NCI-H1694 (cell line): ENCODE measurements at places on chromosomes 1 and 21.

DNA sequence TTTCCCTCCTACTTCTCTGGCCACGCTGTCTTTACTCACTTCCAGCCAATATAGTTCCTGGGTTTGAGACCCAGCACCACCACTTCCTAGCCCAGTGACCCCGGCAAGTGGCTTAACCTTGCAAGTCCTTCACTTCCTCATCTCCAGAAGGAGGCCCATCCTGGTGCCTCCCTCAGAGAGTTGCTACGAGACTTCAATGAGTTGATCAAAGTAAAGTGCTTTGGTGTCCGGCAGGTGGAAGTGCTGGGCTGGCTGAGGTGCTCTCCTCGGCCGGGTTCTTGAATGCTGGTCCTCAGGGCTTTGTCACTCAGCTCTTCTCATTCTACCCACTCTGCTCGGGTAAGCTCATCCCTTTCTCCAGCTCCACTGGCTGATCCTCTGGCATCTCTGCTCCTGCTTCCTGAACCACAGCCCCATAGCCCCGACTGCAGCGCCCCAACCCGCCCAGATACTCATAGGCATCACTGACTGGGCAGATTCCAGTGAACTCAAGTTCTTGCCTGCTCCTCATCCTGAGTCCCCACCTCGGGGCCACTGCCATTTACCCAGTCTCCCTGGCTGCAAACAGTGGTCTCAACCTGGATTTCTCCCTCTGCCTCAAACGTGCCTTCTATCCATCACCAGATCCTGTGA is 75.8 kb upstream of the WNT4 start:
- no peak for DNase-seq

- no peak for DNase-seq
These were observed 193.2 kb downstream of the FMN2 start for GRCh38 chr1:240284656-240285414.

GRCh38 chr1:56036479-56036878 is 542.9 kb downstream of the PLPP3 start:
- DNase-seq, result no peak

DNA sequence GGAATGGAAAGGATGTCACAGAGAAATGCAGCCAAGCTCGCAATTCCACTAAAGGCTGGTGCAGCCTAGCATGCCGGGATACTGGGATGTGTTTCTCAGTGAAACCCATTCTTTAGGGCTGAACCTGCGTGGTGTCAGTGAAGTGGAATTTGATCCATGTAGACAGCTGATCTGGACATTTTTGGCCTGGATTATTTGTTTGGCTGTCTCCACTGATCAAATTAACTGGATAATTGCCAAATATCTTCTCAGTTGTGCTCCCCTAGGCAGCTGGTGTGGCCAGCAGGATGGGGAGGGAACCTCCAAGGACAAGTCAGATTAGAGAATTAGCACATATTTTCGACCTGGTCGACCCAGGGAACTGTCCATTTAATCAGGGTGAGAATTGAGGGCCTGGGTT is 318.4 kb downstream of the RPS6KC1 start:
- no peak for DNase-seq

- no peak for DNase-seq
These were observed 142.4 kb downstream of the AK5 start for GRCh38 chr1:77424236-77424635.

DNA sequence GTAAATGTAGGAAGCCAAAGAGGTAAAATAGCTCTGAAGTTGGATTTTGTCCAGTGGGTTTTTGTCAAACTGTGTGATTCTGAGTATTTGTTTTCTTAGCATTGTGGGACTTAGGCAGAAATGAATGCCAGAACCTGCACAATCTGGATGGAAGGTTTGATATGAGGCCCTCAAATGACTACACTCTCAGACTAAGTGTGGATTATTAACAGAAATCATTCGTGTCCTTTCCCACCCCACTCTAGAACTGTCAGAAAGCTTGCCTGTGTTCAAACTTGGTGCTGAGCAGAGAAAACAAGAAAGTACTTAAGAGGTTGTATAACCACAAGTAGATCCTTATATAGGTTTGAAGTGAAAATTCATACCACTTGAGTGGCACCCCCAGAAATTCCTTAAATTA is 88.5 kb downstream of the WDR3 start:
- DNase-seq, result no peak

DNA sequence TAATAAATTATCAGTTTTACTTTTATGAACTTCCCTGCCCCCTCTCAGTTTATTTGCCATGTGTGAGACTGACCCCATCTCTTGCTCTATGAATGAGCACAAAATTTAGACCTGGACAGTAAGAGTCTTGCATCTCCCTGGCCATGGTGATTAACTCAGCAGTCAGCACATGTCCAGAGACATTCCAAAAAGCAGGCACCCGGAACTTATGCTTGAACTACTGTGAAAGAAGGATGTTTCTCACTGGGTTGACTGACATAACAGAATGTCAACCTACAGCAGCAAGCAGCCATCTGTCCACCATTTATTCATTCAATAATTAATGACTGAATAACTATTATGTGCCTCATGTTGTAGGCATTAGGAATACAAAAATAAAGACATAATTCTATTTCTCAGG is 11.3 kb upstream of the SEC16B start:
- DNase-seq, result peak; percentile 88

- DNase-seq, result no peak
These were observed at the start of gene RCSD1 for GRCh38 chr1:167629681-167630567. RCSD1 (plus strand) TSS chr1:167630232; CDS start chr1:167630424, 192 bp downstream.

DNA sequence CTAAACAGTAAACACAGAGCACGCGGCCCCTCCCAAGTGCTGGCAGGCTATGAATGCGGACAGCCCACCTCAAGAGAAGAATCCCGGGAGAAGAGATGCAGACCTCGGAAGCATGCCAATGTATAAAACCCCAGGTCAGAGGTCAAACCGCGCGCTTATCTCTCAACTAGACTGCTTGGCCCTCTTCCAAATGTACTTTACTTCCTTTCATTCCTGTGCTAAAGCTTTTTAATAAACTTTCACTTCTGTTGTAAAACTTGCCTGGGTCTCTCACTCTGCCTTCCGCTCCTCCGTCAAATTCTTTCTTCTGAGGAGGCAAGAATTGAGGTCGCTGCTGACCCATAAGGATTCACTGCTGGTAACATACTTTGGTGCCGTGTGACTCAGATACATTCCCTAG is 216.0 kb downstream of the S1PR1 start:
- DNase-seq, result no peak

GRCh38 chr1:60637651-60638050 is 444.7 kb upstream of the NFIA start:
- DNase-seq, result no peak
